ENCODE measurements at places on chromosomes 2 and 18. TPM values are rescaled to one million over a fixed set of nuclear protein-coding genes. Genes with fewer than 3 reads are reported as not detected.

XIRP2 gene
- 0.19 TPM for total RNA-seq

UGT1A8 gene
- not detected for total RNA-seq

ABCG8 gene
- total RNA-seq: not detected

SPRED2 gene
- total RNA-seq: 38.3 TPM

UNC50 gene
- total RNA-seq: 39.6 TPM

SCN7A gene
- total RNA-seq: 5.0 TPM
